Smooth muscle cell of the pulmonary artery (primary cell): ENCODE measurements at places on chromosomes 7 and 10. TPM values are rescaled to one million over a fixed set of nuclear protein-coding genes. Genes with fewer than 3 reads are reported as not detected.

Gene SMO
- total RNA-seq: 17.6 and 18.9 TPM in 2 replicates

Gene ZP3
- total RNA-seq: 3.0 and 3.8 TPM in 2 replicates

Gene TAS2R4
- 1.5 and 1.9 TPM in 2 replicates for total RNA-seq

Gene IFIT2
- total RNA-seq: 3.9 and 9.5 TPM in 2 replicates

Gene LRRC18
- total RNA-seq: not detected in 2 replicates

Gene PKD2L1
- total RNA-seq: not detected in 2 replicates

Gene ATXN7L1
- 5.0 and 10.1 TPM in 2 replicates for total RNA-seq

Gene WNT2
- 0.20 TPM in 1 of 2 replicates, not detected in the other for total RNA-seq

Gene CYP2C9
- not detected in 2 replicates for total RNA-seq

Gene POLR2J
- total RNA-seq: 16.3 and 22.2 TPM in 2 replicates

Gene FLNC
- 324 and 363 TPM in 2 replicates for total RNA-seq

Gene EN2
- not detected in 2 replicates for total RNA-seq

Gene KCNIP2
- 1.5 and 1.8 TPM in 2 replicates for total RNA-seq

Gene AS3MT
- 5.0 and 6.9 TPM in 2 replicates for total RNA-seq

Gene NACAD
- 3.8 and 4.2 TPM in 2 replicates for total RNA-seq

Gene KCND2
- total RNA-seq: 0.46 and 4.9 TPM in 2 replicates

Gene TMEM229A
- 0.07 and 0.39 TPM in 2 replicates for total RNA-seq

Gene CELF2
- 18.1 and 39.4 TPM in 2 replicates for total RNA-seq

Gene DYNC1I1
- 1.0 and 1.5 TPM in 2 replicates for total RNA-seq

Gene WNT16
- total RNA-seq: 0.33 TPM in 1 of 2 replicates, not detected in the other

Gene NPY
- total RNA-seq: 2.3 TPM in 1 of 2 replicates, not detected in the other

Gene CUTC
- 16.5 and 20.3 TPM in 2 replicates for total RNA-seq

Gene MLXIPL
- 0.03 and 0.39 TPM in 2 replicates for total RNA-seq

Gene SPDYE18
- total RNA-seq: 0.20 TPM in 2 replicates

Gene COL26A1
- total RNA-seq: not detected in 2 replicates

Gene OPN4
- not detected in 2 replicates for total RNA-seq

Gene GPC2
- total RNA-seq: 1.0 and 1.6 TPM in 2 replicates

Gene ARL3
- total RNA-seq: 5.3 and 7.2 TPM in 2 replicates

Gene AKR1C4
- not detected in 2 replicates for total RNA-seq

Gene SPDYE2
- not detected in 2 replicates for total RNA-seq

Gene HOXA9
- total RNA-seq: 0.33 TPM in 1 of 2 replicates, not detected in the other

Gene SNCG
- total RNA-seq: 4.5 and 13.0 TPM in 2 replicates

Gene MYL10
- total RNA-seq: not detected in 2 replicates

Gene LRRC17
- total RNA-seq: 65.6 and 103 TPM in 2 replicates

Gene SP4
- total RNA-seq: 4.8 and 6.8 TPM in 2 replicates

Gene STK31
- not detected in 2 replicates for total RNA-seq

Gene TEX36
- total RNA-seq: not detected in 2 replicates

Gene LHPP
- total RNA-seq: 10.7 and 11.1 TPM in 2 replicates

Gene AGMO
- total RNA-seq: 0.10 and 5.5 TPM in 2 replicates

Gene CUBN
- 1.3 and 3.4 TPM in 2 replicates for total RNA-seq

Gene TBXAS1
- total RNA-seq: 1.1 and 2.1 TPM in 2 replicates

Gene IL2RA
- not detected in 2 replicates for total RNA-seq

Gene SFTPA1
- total RNA-seq: not detected in 2 replicates

Gene TMEM176B
- not detected in 2 replicates for total RNA-seq

Gene TM9SF3
- 103 and 145 TPM in 2 replicates for total RNA-seq

Gene GATA3
- not detected in 2 replicates for total RNA-seq
